ENCODE measurements at places on chromosomes 11 and 22.

DNA sequence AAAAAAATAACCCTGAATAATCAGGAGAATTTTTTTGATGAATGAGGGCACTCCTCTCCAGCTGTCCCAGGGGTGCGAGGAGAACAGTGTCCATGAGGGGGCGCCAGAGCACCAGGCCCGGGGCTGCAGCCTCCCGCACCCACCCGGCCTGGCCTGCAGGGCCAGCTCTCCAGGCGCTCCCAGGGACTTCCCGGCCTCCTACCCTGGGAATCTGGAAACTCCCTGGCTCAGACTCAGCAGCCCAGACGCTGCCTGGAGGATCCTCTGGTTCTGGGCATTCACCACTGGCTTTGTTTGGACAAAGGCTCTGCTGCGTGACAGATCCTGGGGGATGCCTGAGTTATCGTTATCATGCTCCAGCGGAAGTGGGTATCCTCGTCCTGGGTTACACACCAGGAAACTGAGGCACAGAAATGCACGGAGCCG, 31.0 kb downstream of the MCM5 start:
- DNase-seq: peak; percentile 77

GRCh38 chr22:24434471-24435322, 7.3 kb downstream of the ADORA2A start:
- peak; percentile 79 for DNase-seq

- no peak for DNase-seq
Measured at GRCh38 chr11:26579683-26580082, 7.6 kb upstream of the MUC15 start.

DNA sequence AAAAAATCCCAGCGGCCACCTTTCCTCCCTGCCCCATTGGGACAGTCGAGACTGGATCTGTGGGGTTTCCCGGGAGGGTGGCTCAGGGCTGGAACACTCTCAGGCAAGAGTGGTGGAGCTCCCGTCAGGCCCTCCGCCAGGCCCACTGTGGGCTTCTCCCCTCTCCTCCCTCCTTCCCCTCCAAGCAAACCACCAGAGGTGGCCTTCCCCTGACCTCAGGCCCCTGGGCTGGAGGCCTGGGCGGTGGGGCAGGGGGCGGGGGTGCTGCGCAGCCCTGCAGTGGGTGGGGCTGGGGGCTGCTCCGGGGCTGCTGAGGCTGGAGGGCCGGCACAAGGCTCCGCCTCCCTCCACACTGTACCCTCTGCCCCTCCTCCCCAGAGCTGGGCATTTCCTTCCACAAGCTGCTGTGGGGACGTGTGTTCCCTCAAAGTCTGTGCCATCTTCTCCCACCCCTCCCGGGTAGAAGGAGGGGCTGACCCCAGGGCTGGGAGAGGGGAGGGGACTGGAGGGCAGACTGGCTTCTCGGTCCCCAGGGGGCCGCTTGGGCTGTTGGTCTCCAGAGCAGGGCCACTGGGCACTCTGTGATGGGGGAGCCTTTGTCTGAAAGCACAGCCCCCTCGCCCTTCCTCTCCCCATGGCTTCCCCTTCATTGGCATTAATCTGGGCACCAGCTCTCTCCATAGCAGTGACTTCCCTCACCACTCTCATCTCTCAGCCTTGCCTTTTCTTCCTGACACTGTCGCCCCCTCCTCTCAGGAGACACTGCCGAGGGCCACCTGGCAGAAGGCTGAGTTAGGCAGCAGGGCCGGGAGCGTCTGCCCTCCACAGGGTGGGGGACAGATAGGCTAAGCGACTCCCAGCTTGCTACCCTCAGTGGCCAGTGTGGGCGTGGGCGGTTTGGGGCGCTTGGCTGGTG, 7.1 kb downstream of the RCOR2 start:
- DNase-seq: no peak

GRCh38 chr22:29475550-29475949, 4.5 kb upstream of the NEFH start:
- DNase-seq: no peak

DNA sequence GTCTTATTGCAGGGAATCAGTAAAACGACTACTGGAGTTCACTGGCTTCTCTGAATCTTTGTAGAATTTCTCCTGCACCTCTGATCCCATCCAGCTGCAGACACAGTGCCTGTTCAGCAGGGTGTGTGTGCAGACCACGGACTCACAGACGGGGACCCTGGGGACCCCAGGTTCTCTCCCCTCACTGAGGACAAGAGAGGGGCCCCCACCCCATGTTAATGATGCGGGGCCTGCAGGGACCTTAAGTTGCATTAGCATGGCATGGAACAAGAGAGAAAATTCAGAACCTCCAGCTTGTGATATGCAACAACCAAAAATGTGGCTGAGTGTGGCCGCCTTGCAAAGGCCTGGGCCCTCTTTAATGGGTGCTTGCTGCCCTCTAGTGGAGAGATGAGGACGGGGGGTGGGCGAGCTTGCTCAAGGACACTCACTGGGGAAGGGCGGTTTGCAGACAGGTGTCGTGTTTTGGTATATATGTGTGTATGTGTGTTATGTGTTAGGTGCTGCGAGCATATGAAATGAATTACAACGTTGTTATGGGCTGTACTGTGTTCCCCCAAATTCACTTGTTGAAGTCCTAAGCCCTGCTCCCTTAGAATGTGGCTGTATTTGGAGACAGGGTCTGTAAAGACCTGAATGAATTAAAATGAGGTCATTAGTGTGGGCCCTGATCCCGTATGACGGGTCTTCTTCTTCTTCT, 84.4 kb upstream of the SEPTIN5 start:
- peak; percentile 90 for DNase-seq

DNA sequence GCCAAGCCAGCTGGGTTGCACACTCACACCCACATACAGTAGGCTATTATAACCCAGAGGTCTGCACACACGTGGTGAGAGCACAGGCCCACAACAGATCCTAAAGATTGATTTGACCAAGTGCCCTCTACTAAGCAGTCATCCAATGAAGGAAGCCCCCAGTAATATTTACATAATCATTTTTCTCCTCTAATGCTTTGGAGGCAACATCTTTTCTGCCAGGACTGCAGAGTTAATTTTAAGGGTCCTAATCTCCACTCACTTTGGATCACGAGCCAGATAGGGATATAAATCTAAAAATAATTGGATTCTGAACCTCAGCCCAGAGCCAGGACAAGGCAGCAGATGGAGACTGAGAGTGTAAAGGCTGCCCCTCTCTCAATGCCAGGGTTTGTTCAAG, 49.1 kb upstream of the MTNR1B start:
- DNase-seq: no peak

GRCh38 chr11:78961247-78961646, 386.6 kb upstream of the NARS2 start:
- peak; percentile 43 for DNase-seq

GRCh38 chr11:121575250-121575962, 122.6 kb upstream of the SORL1-AS1 start:
- DNase-seq: peak; percentile 96

Measured in suppressor macrophage (primary cell).